ENCODE measurements at places on chromosomes 16 and 17.

GRCh38 chr17:64128787-64129514, 993 bp downstream of the ERN1 start:
- no peak for DNase-seq

DNA sequence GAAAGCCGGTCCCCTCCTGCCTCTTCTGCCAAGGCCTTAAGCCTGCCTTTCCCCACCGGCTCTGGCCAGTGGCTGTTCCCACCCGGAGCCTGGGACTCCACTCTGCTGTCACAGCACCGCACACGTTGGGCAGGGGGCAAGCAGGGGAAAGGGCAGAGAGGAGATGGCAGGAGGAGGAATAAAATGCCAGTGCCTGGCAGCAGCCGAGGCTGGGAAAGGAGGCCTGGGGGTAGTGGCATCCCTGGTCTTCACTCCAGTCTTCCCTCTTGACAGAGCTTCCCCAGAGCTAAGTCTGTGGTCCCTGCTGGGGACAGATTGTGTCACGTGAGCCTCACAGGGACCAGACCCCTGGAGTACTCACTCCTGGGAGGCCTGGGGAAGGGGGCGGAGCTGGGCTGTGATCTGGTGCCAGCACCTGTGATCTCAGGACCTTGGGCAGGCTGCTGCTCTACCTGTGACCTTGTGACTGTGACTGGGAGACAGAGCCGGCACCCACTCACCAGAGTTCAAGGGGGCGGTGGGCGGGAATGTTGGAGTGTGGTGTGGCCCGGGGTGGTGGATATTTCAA, 97.2 kb upstream of the GSE1 start:
- DNase-seq: no peak

- no peak for DNase-seq
Observed at GRCh38 chr17:41617136-41617535, 4.6 kb upstream of the KRT16 start.

GRCh38 chr17:42118545-42118944, 2.6 kb downstream of the KAT2A start:
- DNase-seq: peak; percentile 56

GRCh38 chr17:65547253-65547670, 14.2 kb downstream of the AXIN2 start:
- no peak for DNase-seq

DNA sequence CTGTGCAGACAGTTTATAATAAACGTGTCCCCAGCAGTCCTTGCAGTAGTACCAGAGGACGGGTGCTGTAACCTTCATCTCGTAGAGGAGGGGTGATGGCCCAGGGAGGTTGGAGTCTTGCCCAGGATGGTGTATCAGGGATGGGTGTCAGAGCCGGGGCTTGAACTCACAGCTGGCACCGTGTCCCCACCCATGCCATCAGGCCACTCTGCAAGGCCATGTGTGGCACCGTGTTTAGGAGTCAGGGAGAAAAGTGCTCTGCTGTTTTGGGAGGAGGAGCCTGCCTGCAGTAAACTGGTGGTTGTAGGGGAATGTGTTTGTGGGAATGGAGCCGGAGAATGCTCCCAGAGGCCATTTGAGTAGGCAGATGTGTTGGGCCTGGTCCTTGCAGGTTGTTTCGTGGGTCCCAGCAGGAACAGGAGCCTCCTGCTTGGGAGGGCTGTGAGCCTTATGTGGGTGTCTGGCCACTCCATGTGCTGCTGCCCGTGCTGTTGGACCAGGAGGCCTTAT, 1.7 kb downstream of the ADORA2B start:
- no peak for DNase-seq

DNA sequence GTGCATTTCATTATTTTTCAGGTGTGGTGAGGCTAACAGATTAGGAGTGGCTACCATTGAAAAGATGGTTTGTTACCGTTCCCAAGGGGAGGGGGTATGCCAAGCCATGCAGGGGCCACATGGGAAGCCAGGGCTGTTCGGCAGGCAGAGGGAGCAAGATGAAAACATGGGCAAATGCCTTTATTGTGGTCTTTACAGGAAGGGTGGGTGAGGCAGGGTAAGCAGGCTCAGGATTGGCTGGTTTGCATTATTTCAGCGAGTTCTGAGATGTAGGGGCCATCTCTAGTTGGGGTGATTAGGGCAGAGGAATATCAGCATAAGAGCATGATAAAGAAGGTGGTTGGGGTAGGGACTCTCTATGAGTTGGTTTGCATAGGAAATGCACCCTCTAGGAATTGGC, 117.6 kb downstream of the CCT6B start:
- DNase-seq: no peak

GRCh38 chr16:69309316-69309715, 1.8 kb upstream of the VPS4A start:
- no peak for DNase-seq

DNA sequence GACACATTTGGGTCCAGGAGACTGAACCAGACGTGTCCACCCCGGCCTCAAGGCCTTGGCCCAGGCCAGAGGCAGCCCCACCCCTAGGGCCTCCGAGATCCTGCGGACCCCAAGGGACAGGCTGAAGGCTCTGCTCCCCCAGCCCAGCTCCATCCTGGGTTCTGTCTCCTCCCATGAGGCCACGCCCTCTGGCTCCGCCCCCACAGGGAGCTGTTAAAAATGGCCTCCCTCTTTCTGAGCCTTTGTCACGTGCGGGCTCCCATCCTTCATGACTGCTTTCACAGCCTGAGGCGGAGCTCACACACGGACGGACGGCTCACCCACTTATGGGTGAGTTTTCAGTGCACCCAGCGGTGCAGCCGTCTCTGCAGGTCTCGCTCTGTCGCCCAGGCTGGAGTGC, 6.5 kb upstream of the CACNA1H start:
- DNase-seq: no peak

DNA sequence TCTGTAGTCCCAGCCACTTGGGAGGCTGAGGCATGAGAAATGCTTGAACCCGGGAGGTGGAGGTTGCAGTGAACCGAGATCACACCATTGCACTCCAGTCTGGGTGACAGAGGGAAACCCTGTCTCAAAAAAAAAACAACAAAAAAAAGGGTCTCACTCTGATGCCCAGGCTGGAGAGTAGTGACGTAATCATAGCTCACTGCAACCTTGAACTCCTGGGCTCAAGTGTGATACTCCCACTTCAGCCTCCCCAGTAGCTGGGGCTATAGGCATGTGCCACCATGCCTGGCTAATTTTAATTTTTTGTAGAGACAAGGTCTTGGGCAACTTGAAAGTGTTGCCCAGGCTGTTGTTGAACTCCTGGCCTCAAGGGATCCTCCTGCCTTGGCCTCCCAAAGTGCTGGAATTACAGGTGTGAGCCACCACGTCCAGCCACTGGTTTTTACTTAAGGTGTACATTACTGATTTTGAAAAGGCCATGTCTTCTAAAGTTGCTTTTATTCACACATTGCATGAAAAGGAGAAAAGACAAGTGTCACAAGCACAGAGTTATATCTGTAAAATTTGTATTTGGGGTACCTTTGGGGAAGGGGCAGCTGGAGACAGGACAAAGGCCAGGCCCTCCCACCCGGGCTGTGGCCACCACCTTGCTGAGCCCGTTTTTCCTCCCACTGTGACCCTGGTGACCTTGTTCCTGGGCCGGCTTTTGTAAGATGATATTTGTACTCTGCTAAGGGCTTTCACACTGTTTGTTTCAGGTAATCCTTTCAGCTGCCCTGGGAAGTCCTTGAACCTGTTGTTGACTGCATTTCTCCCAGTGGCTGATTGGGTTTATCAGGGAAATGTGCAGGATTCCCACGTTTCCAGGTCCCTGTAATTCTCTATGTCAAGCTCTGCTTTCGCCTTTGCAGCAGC, 11.5 kb downstream of the GPT2 start:
- DNase-seq: no peak

- no peak for DNase-seq
Observed at GRCh38 chr17:81948635-81949378, 1.8 kb upstream of the MYADML2 start.

DNA sequence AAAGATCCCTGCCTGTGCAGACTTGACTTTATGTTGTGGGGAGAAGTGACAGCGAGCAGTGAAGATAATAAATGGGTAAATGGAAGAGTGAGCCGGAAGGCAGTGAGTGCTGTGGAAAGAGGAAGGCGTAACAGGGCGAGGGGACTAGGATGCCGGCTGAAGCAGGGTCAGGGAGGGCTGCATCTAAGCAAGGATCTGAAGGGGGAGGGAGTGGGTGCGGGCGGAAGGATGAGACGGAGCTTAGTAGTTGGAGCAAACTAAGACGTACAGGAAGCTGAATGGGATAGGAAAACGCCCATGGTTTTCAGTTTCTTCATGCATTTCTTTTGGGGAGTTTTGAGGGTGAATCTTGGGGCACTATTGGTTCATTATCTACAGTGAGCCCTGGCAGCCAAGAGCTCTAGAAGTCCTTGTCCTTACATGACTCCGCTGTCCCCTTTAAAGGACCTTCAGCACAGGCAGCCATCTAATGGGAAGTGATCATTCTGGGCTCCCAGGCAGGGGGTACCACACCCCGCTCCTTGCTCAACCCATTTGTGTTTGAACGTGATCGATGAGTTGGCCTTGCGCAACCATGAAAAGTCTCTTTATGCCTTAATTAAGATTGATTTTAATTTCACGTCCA, 10.4 kb upstream of the NAT9 start:
- DNase-seq: no peak

DNA sequence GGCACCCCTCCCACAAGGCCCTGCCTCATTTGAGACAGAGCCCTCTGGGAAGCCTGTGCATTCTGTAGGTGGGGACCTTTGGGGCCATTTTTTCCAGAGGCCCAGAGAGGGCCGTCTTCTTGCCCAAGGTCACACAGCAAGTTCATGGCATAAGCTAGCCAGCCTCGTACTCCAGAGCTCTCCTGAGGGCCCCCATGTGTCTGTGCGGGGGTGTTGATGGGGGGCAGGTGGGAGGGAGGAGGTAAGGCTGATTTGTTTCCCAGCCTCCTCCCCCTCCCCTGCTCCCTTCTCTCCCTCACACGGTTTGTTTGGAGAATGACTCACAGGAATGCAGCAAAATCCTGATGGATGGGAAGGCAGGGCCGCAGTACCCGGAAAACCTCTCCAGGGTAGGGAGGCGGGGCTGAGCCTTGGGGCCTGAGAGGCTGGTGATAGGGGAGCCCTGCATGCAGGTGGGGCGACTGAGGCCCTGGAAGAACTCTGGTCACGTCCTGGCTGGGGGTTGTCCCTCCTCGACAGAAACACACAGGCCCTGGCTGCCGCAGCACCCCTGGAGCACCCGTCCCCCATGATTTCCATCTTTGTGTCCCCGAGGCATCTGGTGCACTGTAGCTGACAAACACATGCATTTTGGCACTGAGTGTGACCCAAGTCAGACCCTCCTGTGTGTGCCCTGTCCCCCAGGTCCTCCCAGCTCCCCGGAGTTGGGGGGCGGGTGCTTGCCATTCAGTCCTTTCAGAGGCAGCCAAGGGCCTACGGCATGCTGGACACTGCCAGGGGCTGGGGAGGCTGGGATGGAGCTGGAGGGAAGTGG, 29.7 kb downstream of the RAI1 start:
- peak; percentile 85 for DNase-seq

DNA sequence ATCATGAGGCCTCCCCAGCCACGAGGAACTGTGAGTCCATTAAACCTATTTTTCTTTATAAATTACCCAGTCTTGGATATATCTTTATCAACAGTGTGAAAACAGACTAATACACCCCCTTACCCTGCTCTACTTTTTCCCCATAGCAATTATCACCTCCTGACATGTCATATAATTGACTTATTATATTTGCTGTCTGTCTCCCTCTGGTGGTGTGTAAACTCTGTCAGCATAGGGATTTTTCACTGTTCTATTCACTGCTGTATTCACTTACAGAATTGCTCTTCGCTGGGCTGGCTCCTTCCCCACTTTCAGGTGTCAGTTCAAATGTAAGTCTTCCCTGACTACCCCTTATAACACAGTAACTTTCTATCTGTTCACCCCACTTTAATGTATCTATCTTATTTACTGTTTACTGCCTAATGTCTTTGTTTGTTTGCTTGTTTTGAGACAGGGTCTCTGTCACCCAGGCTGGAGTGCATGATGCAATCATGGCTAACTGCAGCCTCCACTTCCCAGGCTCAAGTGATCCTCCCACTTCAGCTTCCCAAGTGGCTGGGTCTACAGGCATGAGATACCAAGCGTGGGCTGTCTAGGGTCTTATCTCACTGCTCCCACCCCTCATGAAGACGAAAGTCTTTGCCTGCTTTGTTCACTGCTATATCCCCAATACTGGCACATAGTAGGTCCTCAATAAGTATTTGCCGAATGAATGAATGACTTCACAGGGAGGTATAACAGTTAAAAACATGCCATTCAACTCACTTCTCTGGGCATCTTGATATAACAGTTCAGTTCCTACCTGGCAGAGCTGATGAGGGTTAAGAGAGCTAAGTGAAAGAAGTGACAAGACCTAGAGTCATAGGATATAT, 52.4 kb upstream of the CDH3 start:
- no peak for DNase-seq

- no peak for DNase-seq
Observed at GRCh38 chr16:88356124-88356726, 26.5 kb upstream of the ZNF469 start.

- DNase-seq: peak; percentile 45
Observed at GRCh38 chr16:80319181-80319580, 221.6 kb upstream of the DYNLRB2 start.

- no peak for DNase-seq
Observed at GRCh38 chr16:54417384-54417783, 130.8 kb upstream of the IRX3 start.

DNA sequence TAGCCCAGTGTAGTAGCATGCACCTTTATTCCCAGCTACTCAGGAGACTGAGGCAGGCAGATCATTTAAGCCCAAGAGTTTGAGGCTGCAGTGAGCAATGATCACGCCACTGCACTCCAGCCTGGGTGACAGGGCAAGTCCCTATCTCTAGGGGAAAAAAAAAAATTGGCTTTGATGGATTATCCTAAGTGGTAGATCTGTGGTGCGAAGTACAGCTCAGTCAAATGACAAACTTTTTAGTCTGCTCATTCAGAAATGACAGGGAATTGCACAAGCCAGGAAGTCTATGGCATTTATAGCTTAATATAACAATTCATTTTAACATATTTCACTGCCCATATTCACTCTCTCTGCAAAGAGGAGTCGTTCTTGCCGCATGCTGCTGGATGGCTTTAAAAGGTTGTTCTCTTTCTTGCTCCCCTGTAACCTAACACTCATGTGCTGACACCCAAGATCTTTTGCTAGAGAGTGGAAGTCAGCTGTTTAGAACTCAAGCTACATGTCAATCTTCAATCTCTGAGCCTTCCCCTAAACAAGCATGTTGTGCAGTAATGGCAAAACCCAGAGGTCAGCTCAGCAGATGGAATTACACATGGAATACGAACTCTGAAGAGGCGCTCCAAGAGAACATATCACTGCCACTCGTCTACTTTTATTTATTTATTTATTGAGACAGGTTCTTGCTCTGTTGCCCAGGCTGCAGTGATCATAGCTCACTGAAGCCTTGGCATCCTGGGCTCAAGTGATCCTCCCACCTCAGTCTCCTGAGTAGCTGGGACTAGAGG, 32.8 kb downstream of the RNF157 start:
- DNase-seq: no peak

DNA sequence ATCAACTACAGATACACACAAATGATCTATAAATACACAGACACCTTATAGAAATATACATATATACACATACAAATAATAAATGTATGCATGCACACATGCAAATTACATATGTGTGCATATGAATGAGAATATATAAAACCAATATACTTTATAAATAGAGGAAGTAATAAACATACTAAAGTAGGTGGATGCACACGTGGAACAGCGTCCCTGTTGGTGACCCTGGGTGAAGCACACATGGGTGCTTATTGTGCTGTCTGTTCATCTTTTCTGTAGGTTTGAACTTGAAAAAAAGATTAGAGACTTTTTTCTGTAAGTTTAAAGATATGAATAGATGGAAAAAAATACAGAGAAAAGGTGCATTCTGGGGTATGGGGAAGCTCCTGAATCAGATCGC, 111.3 kb downstream of the SDR42E1 start:
- no peak for DNase-seq

GRCh38 chr16:21219551-21219950, 8.2 kb upstream of the ZP2 start:
- no peak for DNase-seq

Data from 8988T (cell line).